ENCODE measurements at places on chromosomes 1 and 21.
A peak's percentile ranks its signal among the peaks of the same experiment; 100 is the strongest.

DNA sequence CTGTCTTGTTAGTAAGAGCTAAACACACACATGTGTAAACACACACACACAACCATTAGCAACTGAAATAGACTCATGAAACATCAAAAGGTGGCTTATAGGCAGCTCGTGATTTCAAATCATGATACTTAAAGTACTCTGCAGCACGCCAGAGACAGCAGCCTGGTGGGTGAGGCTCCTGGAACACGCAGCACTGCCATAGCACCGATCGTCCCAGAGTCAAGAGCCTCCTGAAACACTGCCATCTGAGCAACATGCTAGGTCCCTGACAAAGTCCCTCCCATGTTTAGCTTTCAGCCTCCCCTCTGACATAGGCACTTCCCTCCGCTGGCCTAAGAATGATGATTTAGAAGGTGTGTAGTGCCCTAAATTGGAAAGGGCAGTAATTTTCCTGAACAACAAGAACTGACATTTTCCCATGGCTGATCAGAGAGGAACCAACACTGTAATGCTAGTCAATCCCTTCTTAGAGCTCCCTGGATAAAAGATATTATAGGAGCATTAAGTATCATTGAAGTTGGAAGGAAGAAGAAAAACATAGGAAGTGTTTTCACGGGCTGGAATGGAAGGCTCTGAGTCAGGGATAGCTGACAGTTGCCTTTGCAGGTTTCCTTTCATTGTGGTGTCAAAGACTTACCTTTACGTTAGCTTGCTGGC, 14.1 kb upstream of the DPT start:
- DNase-seq, result no peak

DNA sequence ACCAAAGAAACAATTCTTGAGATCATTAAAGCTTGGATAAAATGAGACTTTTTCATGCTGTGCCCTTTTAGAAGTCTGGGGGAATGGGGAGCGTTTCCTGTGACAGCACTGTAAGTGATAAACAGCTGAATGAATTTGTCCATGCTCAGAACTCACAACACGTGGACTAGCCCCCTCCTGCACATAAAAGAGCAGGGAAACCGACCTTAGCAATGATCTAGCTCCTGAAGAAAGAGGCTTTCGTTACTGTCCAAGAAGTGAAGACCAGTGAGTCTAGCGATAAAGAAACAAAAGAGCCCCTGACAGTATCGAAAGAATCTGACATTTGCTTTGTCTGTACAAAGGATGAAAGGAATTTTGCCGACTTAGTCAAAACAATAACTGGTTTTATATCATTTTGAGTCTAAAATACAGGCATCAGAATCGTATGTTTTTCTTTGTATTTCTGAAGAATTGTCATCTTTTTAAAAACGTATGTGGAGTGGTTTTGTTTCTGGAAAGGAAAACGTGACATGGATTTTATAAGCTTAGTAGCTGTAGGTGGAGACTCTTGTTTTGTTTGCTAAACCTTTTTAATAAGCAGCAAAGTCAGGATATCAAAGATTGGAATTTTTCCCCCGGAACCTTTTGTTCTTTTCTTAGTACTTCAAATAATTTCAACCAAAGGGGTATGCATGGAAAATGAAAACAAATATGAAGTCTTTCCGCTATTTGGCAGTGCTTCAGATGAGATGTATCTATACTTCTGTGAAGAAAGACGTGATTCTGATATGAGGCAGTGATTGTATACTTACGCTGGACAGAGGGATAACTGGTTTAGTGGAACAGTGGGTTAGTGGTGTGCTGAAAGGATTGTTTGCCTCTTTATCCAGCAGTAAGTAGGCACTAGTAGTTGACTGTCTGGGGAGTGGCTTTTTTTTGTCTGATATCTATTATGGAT, 61.0 kb downstream of the MAST2 start:
- DNase-seq, result peak; percentile 26

DNA sequence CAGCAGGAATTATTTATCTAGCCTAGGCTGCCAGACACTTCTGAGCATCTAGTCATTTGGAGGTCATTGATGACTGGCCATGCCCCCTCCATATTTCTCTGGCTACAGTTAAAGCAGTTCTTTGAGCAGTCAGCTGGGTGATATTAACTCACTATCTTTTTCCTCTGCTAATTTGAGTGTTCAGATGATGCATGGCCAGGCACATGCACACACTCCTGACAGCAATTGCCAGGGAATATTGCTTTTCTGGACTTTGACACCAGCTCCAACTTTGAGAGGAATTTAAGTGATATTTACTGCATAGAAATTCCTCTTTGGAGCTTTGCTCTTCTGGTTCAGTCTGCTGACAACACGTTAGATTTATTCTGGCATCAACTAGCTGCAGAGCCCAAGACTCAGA, 52.6 kb downstream of the CD247 start:
- no peak for DNase-seq

DNA sequence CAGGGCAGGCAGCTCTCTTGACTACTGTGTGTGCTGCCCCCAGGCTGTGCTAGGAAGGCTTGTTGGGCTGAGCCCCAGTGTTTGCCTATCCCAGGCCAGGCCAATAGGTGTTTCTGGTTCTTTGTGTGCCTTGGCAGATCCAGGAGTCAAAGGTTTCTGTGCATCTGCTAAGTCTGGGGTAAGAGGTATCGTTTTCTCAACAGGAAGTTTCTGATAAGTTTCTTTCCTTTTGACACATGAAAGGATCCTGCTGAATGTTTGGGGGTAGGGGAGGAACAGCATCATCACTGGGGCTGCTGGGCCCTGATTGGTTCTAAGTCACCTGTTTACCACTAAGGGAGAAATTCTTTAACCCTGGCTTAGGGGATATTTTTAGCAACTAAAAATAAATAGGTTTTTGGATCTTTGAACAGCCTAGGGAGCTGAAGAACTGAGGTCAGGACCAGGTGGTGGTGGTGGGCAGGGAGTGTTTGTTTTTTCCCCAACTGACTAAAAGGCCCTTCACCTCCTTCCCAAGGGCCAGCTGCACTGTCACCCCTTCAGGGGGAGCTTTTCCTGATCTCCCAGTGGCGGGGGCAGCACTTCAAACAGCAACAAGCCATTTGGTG, 85.1 kb downstream of the KCNN3 start:
- DNase-seq, result no peak

- DNase-seq, result no peak
These were observed 9.8 kb downstream of the NIPAL3 start for GRCh38 chr1:24425441-24425840.

- no peak for DNase-seq
These were observed 20.0 kb upstream of the MAPKAPK2 start for GRCh38 chr1:206664740-206665139.

- DNase-seq, result no peak
These were observed 11.7 kb downstream of the QSOX1 start for GRCh38 chr1:180166436-180166800.

- no peak for DNase-seq
These were observed 28.3 kb downstream of the TMPRSS2 start for GRCh38 chr21:41479686-41480085.

- no peak for DNase-seq
These were observed 44.8 kb downstream of the PCNT start for GRCh38 chr21:46368533-46369285.

DNA sequence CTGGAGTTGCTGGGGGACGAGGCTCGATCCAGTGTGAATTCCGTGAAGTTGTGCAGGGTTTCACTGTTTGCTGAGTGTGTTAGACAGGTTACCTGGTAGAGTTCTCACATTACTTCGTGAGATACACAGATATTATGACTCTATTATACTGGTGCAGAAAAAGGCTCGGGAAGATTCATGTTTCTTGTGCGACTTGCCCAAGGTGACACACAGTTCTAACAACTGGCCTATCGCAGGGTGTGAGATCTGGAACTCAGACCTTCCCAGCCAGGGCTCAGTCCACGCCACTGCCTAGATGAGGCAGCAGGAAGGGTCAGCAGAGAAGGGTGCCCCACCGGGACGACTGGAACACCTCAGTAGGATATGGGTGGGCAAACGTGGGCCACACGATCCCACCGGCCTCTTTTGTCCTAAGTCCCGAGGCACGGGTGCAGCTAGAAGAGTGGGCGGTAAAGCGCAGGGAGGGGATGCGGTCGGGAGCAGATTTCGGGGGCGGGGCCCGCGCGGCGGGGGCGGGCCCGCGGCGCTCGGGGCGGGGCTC, 296 bp upstream of the RNPEP start:
- DNase-seq, result peak; percentile 27

DNA sequence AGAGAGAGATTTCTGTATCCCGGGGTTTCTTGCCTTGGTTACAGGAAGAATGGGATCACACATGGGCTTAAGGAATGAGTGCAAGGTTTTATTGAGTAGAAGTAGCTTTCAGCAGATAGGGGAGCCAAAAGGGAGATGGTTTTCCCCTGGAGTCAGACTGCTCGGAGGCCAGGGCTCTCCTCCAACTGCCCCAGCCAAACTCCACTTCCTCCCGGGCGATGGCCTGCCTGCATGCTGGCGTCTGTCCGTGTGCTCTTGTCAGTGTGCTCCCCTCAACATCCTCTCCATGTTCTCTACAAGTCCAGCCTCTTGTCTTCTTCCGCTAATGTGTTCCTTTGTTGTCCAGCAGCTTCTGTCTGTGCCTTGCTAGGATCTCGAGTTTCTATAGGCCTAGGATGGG, 421.3 kb upstream of the ADGRL2 start:
- DNase-seq, result no peak

DNA sequence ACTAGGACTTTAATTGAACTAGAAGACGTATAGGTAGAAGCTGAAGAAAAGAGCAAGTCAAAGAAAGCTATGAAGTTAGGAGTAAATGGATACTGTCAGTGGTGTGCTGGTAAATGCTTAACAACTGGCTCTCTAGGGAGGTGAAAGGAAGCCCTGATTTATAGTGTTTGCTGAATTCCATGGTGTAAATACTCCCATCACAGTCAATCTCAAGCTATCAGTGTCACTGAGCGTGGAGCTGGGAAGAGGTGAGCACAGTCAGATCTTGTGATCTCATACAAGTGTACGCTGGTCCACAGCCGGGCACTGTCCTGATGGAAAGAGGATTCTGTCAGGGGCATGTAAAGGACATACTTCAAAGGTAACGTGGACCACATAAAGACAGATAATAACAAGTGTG, 28.3 kb downstream of the ELAPOR1 start:
- no peak for DNase-seq

DNA sequence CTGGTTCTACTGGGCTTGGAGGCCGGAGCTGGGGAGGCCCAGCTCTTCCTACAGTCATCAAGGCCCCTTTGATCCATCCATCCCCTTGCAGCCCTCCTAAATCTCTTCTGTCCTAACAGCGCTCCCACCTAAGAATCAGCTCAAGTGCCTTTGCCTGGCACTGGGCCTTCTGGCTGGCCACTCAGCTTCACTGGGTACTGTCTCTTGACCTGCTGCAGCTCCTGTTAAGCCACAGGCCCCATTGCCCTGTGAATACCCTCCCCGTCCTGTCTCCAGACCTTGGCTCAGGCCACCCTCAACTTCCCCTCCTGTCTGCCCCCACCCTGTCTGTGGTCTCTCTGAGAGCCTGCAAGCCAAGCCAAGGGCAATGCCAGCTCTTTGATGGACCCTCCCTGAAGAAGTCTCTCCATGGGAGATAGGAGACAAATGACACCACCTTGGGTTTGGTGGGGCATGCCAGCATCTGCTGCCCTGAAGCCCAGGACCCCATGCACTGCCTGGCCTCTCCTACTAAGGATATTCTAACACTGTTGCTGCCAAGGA, 27.3 kb downstream of the FAM151A start:
- DNase-seq, result no peak

GRCh38 chr1:174702011-174702410, 254.2 kb downstream of the GPR52 start:
- DNase-seq, result no peak

GRCh38 chr1:52752484-52752826, 26.2 kb downstream of the ZYG11B start:
- DNase-seq, result no peak

- DNase-seq, result no peak
These were observed 76.3 kb downstream of the ZP4 start for GRCh38 chr1:237814319-237814924.
